ENCODE measurements at places on chromosomes 12 and 14. TPM values are rescaled to one million over a fixed set of nuclear protein-coding genes. Genes with fewer than 3 reads are reported as not detected.

- no peak for DNase-seq
Observed at GRCh38 chr12:52003016-52003550, 3.7 kb upstream of the TAMALIN start.

DNA sequence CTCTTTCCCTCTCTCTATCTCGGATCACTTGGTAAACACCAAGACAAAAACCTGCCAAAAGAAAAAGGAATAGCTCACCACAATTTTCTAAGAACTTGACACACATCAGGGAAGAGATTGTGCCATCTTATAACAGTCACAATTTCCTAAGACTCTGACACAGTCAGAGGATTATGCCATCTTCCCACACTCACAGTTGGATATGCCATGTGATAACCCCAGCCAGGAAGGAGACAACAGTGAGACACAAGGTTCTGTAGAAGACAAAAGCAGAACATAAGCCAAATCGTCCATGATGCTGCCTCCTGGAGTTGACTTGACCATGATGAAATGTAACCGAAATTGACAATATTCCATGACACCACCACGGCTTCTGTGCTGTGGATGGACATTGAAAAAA lies 2.8 kb upstream of the CLEC9A start:
- no peak for DNase-seq

- DNase-seq = peak; percentile 87
Observed at GRCh38 chr12:91381309-91381804, 198.7 kb upstream of the DCN start.

- DNase-seq = no peak
Observed at GRCh38 chr12:83514372-83514771, 827.7 kb downstream of the TMTC2 start.

DNA sequence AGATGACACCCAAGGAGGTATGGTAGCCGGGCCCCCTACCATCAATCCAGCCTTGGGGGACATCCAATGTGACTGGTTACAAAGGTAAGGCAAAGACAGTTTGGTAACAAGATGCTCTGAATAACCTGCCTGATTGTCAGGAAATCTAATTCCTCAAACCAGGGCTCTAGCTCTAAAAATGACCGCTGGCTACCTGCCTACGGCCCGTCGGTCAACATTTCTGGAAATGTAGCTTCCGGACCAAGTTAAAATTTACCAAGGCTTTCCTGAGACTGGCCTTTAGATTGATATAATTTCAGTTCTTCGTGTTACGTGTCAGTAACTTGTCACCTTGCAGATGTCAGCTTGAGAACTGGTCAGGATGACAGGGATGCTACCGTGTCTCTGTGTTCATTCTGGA lies 34.2 kb upstream of the FOXN3 start:
- no peak for DNase-seq

DNA sequence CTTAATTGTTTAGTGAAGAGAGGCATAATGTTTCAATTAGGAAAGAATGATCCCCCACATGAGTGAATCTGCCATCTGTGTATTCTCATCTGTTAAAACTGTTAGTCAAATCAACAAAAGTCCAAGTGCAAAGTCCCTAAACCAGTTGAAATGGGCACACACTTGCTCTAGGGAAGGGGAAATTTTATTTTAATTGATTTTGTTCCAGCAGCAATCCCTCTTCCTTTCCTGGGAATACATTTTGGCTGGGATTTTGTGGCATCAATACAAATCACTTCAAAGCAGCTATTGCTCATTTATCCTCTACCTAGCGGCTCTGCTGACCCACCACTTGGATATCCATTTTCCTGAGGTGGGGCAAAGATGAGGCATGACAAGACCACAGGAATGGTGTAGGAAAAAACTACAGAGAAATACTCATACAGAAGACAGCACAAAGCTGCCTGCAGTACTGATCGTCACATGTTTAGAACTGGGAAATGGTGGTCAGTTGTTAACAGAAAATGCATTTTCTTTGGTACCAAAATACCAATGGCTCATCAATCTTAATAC lies 9.8 kb upstream of the SSTR1 start:
- no peak for DNase-seq

DNA sequence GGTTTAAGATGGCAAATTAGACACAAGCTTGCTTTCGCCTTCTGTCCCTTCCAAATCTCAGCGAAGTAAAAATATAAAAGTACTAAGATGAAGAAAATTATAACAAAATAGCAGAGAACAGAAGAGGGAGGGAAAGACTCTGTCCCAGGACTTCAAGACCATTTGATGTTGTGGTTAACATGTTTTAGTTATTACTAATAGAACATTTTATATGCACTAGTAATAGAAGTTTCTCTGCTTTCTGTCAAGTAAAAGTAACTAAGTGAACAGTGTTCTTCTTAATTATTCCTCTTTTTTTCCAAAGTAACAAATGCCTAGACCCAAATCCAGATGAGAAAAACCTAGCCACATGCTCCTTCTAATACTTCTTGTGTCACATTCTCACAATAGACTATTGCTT lies 85.1 kb upstream of the DAAM1 start:
- DNase-seq = no peak

- no peak for DNase-seq
Observed at GRCh38 chr14:51318813-51319597, 79.0 kb downstream of the TMX1 start.

DNA sequence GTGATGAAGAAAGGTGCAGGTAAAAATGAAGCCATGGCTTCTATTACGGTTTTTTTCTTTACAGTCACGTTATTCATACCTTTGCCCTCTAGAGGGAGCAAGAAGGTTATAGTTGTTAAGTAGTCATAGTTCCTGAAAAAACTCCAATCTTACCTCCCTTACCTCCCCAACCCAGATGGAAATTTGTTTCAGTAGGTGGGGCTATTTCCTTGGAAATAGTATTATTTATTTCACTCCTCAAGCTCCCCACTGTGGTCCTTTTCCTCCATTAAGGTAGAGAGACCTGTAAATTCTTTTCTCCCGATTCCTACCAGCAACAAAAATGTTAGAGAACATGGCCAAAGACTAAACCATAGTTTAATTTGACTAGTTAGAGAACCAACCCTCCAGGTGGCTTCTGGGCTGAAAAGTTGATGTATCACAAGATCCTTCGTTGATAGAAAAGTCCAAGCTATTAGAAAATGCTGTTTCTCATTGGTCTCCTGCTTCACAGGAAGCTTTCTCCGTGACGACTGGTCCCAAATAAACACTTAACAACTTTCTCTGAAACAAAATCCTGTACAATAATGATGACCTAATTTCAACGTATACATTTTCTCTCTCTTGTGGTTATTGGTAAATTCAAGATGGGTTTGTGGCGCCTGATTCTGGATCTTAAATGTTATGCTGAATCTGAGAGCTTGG lies 43.5 kb downstream of the TMX1 start:
- DNase-seq = peak; percentile 84

- no peak for DNase-seq
Observed at GRCh38 chr14:38073641-38074040, 134.1 kb upstream of the SSTR1 start.

GRCh38 chr12:12319451-12320183 lies 30.4 kb downstream of the MANSC1 start:
- DNase-seq = peak; percentile 35

GRCh38 chr14:82935691-82936090 lies 1402.0 kb upstream of the SEL1L start:
- DNase-seq = no peak

- no peak for DNase-seq
Observed at GRCh38 chr12:113867258-113867657, 98.9 kb downstream of the RBM19 start.

GRCh38 chr12:10802587-10802986 lies at the start of gene TAS2R7:
Gene TAS2R7 (minus strand): TSS chr12:10802627. CDS start chr12:10802570, 57 bp downstream.
- DNase-seq = no peak

DNA sequence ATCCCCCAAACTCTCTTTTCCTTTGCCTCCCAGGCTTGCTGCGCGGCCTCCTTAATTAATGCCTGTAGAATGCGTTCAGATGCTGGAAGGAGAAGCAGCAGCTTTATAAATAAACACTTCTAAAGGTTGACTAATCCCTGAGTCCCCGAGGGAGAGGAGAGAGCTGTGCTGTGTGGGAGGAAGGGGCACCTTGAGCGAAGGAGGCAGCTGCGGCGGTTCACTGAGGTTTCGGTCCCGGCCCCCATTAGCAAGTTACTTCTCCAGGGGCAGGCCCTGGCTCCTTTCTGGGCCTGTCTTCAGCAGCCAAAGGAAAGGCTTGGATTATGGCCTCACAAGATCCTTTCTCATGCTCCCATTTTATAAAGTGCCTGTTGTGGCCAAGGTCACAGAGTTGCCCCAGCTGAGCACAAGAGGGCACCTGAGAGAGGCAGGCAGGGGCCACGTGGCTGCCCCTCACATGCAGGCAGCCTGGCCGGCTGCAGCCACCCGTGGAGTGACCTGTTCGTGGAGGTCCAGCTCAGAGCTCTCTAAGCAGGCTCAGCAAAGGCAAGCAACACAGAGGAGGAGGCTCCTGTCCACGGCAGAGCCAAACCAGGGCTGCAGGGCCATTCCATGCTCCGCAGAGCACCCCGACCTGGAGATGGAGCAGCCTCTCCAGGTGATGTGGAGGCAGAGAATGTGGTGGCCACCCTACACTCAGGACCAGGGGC lies 15.0 kb upstream of the CACNA2D4 start:
- DNase-seq = no peak

- no peak for DNase-seq
Observed at GRCh38 chr12:121942145-121942718, 23.8 kb downstream of the CFAP251 start.

GRCh38 chr14:28308734-28309133 lies 457.9 kb upstream of the FOXG1 start:
- DNase-seq = no peak

GRCh38 chr14:99169776-99170356 lies 102.1 kb downstream of the BCL11B start:
- DNase-seq = no peak

- DNase-seq = no peak
Observed at GRCh38 chr12:130479401-130480125, 141.9 kb downstream of the PIWIL1 start.

GRCh38 chr14:103312006-103312635 lies 21.9 kb upstream of the EIF5 start:
- no peak for DNase-seq

DNA sequence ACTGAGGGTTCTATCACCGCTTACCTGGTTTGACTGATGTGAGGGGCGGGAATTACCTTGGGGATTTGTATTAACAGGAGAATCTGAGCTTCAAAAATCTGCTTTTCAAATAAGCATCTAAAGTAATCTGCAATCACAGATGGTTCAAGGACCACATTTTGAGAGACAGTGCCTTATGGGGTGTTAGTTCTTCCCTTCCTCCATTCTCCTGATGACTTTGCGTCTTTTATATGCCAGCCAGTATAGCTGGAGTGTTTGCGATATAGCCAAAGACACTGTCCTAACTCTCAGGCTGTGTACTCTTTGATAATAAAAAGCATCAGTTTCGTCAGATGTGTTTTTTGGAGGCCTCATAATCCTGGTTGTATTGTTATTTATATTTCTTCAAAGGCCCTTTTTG lies 39.5 kb downstream of the PPHLN1 start:
- no peak for DNase-seq

DNA sequence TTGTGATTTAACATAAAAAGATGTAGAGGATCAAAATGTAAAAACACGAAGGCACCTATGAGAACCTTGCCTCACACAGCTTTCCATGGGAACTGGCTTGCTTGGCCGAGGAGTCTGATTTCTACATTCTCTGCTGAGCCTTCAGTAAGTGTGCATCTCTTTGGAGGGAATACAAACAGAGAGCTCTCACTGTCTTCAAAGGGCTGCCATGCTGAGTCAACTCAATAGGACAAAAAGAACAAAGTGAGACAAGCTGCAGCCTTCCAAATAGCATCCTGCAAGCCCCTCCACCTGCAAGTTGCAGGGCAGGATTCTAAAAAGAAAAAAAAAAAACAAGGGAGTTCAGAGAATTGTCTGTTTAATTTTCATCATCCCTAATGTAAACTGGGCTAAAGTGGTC lies 411.9 kb downstream of the NELL2 start:
- DNase-seq = no peak

GRCh38 chr12:115485503-115485902 lies 792.0 kb downstream of the MED13L start:
- DNase-seq = no peak

DNA sequence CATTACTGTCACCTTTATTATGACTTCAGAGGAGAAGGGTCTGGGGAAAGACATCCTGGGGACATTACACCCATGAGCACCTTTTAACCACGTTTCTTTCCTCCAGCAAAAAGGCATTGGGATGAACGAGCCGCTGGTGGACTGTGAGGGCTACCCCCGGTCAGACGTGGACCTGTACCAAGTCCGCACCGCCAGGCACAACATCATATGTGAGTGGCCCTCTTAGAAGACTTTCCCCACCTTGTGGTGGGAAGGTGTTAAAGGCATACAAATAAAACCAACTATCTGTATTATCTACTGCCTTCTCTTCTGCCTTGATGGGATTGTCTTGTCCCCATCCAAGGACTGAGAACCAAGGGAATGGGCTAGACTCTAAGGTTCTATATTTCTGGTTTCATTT lies 6.0 kb downstream of the PSMD9 start:
- DNase-seq = no peak

- DNase-seq = no peak
Observed at GRCh38 chr14:102194856-102195255, 55.2 kb downstream of the WDR20 start.

GRCh38 chr12:79920421-79921238 lies 14.3 kb downstream of the PPP1R12A start:
- DNase-seq = no peak

- no peak for DNase-seq
Observed at GRCh38 chr14:71532790-71533189, 399.4 kb upstream of the RGS6 start.

DNA sequence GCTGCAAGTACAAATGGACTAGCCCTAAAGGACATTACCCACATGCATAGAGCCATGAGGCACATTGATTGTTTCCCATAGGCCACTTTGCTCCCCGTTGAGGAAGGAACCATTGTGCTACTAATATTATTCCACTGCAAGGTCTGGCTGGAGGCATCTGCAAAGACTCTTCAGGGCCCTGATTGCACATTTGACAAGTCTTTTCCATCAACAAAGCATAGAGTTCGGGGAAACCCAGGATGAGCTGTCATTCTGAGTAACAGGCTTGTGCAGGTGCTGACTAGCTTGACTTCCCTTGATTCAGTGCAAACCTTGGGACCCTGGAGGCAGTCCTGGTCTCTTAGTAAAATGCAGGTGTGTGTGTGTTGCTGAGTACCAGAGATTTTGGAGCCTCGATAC lies 73.8 kb downstream of the SUSD6 start:
- no peak for DNase-seq

VASH1 gene
- 51.4 TPM for polyA plus RNA-seq

LMO3 gene
- polyA plus RNA-seq = 0.83 TPM

TEX52 gene
- polyA plus RNA-seq = 0.79 TPM

SERPINA12 gene
- polyA plus RNA-seq = not detected

REP15 gene
- polyA plus RNA-seq = 1.4 TPM

RNU4-1 gene
- polyA plus RNA-seq = not detected

CARMIL3 gene
- 0.10 TPM for polyA plus RNA-seq

ADSS1 gene
- 71.5 TPM for polyA plus RNA-seq

BIN2 gene
- polyA plus RNA-seq = 3.0 TPM

WNT1 gene
- polyA plus RNA-seq = not detected
